HFF-Myc (cell line): ENCODE measurements at places on chromosomes 11 and 22.

- no peak for DNase-seq
Observed at GRCh38 chr11:85893395-85893794, 38.2 kb downstream of the CCDC83 start.

GRCh38 chr11:69376155-69377028 lies 82.4 kb downstream of the MYEOV start:
- no peak for DNase-seq

DNA sequence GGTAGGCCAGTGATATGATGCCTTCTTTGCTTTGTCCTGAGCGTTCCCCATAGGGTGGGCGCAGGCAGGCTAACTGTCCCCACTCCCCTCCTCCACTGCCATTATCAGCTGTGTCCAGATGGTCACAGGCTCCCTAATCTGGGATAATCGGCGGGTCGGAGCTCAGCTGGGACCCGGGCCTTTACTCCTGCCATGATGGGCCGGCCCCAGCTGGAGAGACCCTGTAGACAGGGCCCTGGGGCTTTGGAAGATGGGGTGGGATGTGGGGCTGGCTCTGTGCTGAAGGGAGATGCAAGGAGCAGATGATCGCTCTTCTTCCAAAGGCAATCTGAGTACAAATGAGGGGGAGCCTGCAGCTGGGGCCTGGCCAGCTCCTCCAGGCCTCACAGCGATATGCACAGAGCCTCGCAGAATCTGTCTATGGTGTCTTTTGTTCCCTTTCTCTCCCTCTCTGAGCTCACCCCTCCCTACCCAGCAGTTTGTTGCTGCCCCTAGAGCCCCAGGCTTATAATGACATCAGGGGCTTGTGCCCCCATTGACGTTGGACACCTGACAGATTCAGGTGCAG lies 11.9 kb downstream of the KLHL35 start:
- no peak for DNase-seq

GRCh38 chr22:46078241-46079092 lies 71.9 kb upstream of the PPARA start:
- DNase-seq, result no peak

- no peak for DNase-seq
Observed at GRCh38 chr11:118064956-118065355, 11.9 kb upstream of the TMPRSS4 start.

DNA sequence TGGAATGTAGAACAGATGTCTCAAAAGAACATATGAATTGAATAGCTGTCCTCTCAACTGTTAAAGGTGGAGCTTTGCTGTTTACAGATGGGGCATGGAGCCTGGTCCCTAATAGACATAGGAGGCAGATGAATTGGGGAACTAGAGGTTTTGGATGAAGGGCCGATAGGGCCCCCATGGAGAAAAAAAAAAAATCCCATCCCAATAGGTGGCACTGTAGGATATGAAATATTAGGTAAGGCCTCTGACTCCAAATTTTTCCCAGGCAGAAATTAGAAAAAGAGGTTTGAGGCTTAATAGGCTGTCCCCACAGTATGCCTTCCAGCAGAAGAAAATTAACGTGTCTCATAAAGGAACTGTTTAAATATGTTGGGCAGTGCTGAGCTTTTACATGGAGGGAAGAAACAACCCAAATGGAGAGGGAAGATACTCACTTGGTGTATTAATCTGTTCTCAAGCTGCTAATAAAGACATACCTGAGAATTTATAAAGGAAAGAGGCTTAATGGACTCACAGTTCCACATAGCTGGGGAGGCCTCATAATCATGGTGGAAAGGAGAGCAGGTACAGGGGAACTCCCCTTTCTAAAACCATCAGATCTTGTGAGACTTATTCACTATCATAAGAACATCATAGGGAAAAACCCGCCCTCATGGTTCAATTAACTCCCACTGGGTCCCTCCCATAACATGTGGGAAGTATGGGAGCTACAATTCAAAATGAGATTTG lies 30.1 kb upstream of the TMEM45B start:
- DNase-seq, result no peak

DNA sequence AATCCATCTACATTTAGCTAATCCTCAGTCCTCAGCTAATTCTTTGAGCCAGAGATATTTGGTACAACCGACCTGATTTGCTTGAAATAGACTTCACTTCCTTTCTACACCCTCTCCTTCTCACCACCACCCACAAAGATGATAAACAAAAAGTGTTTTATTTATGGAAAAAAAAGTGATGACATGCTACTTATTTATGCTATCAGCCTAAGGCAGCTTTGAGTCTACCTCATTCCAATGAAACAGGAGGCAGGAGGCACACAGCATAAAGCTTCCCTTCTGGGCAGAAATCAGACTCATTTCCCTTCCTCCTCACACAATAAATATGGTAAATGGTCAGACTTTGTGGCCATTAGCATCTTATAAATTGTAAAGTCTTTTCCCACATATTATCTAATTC lies 325.7 kb downstream of the SOX6 start:
- no peak for DNase-seq

- no peak for DNase-seq
Observed at GRCh38 chr11:70824605-70825245, 426.4 kb downstream of the CTTN start.

DNA sequence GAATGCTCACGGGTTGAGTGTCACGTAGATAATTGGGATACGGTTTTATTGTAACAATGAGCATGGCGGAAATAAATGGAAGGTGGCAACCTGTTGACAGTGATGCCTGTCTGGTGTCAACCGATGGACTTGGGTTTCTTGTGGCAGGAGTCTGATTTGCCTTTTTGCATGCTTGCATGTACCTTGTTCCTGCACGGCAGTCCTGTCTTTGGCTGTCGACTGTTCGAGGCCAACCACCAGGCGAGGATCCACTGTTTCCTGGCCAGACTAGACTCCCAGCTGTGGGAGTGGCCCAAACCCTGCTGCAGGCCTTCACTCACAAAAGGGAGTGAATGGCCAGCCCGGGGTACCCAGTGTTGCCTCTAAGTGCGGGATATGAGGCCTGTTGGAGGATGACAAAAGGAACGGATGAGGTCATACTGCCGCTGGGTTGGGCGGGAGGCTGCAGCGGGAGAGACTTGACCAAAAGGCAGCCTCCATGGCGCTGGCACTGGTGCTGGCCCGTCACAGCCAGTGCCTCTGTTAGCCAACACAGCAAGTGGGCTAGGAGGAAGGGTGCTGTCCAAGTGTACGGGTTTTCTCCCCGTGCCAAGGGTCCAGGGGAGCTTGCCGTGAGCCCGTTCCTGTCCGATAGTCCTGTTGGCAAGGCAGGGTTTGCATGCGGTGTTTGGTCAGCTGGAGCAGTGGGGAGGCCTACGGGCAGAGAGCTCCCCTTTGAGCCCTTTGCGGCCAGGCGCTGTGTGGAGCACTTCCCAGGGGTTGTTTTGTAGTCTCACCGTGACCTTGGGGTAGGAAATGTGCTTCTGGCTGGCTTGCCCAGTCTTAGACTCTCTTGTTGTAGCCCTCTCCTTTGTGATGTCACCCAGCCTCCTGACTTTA lies 974 bp downstream of the DGCR8 start:
- DNase-seq, result no peak

DNA sequence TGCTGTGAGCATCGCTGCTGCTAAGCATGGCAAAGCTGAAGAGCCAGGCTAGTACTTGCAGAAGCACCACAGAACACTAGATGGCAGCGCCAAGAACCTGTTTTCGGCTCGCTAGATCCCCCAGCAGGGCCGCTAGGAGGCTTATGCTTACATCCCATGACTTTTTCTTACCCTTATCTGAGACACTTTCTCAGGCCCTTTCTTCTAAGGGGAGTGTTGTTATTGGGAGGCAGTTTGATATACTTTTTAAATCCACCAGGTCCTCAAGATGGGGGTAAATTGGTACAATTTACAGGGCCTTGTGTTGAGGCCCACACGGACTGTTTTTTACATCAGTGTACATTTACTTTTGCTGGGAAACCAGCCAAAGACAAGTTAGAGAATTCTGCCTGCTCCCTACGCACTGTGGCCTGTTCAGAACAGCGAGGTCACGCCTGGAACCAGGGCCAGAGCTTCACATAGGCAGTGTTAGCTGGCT lies 4.0 kb downstream of the TRIM6 start:
- DNase-seq, result no peak

- DNase-seq, result no peak
Observed at GRCh38 chr22:25362215-25362882, 142.9 kb downstream of the CRYBB2 start.
